Left renal pelvis (tissue), 4 donors: ENCODE measurements at places on chromosomes 3 and 15. TPM values are rescaled to one million over a fixed set of nuclear protein-coding genes. Genes with fewer than 3 reads are reported as not detected.

The RGMA gene
- 7.2 TPM for polyA plus RNA-seq

The CHRFAM7A gene
- polyA plus RNA-seq: 4.1 TPM

The DAPK2 gene
- polyA plus RNA-seq: 6.1 TPM

The POLR2M gene
- 104 TPM for polyA plus RNA-seq
